ENCODE measurements at places on chromosomes 16 and 17.

DNA sequence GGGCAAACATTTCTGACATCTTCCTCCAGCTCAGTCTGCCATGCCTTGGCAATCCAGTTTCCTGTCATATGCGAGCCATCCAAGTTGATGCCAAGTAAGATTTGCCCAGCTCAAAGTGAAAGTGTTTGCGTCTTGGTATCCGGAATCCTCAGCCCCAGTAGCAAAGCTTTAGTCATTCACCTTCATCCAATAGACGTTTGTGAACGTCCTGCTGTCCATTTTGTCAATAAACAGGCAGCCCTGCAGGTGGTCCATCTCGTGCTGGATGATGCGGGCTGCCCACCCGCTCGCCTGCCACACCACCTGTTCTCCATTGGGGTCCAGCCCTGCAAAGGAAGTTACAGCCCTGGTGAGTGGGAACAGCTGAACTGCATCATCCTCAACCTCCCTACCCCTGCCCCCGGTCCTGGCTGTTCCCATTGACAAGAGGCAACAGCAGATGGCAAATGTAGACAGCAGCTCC is 1.5 kb downstream of the PDF start:
- no peak for DNase-seq

DNA sequence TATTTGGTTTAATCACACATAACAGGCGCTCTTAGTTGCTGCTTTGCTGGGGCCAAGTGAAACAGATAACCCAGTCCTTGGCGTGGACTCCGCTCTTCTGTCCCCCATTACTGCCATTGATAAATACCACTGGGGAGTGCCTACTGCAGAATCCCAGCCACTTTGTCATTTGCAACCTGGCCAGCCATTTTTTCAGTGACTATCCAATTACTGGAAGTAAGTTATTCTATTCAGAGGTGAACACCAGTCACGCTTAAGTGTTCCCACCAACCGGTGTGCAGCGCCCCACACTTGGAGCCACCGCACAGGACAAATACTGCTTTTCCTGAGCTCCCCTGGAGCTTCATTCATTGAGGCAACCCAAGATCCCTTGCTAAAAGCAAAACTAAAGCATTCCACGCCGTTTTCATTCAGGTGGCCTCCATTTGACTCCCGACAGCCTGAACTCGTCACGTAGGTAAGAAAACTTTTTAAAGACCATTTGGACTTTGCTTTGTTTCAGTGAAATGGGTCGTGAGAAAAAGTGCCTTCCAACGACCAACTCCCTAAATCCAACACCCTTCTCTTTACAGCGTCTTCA is 1.8 kb downstream of the USP7 start:
- no peak for DNase-seq

DNA sequence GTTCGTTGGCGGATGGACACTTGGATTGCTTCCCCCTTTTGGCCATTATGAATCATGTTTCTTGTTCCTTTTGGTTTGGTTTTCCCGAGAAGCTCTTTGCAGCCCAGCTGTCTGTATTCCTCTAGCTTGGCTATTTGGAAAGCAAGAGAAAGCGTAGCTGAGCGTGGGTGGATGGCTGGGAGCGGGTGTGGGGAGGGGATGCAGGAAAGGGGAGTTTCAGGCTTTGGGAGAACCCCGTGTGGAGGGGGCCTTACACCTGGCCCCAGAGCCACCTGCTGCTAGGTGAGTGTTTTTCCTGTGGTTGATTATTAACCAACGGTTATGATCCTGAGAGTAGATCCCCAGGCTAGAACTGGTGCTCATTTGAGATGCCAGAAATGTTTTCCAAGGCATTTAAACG is 103.7 kb downstream of the RAP1GAP2 start:
- no peak for DNase-seq

- no peak for DNase-seq
These were observed 38.8 kb upstream of the BHLHA9 start for GRCh38 chr17:1231456-1231855.

DNA sequence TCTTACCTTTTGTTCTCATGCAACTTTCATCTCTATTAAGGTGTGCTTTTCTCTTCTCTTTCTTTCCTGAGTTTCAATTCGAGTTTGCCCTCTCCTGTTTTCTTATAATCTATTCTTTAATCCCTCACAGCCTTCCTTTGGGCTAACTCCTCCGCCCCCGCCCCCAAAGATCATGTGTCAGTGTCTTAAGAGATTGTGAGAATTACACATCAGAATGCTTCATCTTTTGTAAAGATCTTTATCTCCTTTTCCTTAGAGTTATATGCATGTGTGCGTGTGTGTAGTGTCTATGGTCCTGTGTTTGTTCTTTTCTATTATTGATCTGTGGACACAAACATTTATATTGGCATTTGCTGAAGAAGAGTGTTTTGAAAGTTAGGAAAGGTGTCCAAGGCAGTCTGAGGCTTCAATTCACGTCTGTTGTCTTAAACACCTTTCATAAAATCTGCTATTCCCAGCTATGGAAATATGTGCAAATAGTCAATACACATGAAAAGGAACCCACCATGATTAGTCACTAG is 6.1 kb upstream of the ALDH3A2 start:
- no peak for DNase-seq

- peak; percentile 3 for DNase-seq
These were observed 698 bp downstream of the UBE2G1 start for GRCh38 chr17:4365628-4366326.

- no peak for DNase-seq
These were observed 553 bp upstream of the RAB11FIP4 start for GRCh38 chr17:31390748-31391495.

- no peak for DNase-seq
These were observed 56.5 kb upstream of the CLEC18A start for GRCh38 chr16:69894676-69895075.

GRCh38 chr17:14334919-14335318 is 34.0 kb downstream of the HS3ST3B1 start:
- DNase-seq = no peak

DNA sequence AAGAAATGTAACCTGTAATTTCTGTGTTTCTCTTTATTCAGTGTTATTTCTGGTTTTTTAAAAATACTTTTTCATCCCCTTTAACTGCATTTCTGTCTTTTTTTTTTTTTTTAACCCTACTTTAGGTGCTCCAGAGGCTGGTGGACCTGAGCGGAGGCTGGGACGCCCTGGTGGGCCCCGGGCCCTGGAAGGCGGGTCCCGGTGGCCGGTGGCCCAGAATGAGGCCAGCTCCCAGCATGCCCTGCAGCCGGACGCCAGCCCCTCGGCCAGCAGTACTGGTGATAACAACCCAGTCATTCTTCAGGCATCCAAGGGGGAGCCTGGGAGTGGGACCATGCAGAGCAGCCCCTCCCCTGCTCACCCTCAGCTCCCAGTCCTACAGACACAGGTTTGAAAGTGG is 1.5 kb downstream of the SRCAP start:
- no peak for DNase-seq

DNA sequence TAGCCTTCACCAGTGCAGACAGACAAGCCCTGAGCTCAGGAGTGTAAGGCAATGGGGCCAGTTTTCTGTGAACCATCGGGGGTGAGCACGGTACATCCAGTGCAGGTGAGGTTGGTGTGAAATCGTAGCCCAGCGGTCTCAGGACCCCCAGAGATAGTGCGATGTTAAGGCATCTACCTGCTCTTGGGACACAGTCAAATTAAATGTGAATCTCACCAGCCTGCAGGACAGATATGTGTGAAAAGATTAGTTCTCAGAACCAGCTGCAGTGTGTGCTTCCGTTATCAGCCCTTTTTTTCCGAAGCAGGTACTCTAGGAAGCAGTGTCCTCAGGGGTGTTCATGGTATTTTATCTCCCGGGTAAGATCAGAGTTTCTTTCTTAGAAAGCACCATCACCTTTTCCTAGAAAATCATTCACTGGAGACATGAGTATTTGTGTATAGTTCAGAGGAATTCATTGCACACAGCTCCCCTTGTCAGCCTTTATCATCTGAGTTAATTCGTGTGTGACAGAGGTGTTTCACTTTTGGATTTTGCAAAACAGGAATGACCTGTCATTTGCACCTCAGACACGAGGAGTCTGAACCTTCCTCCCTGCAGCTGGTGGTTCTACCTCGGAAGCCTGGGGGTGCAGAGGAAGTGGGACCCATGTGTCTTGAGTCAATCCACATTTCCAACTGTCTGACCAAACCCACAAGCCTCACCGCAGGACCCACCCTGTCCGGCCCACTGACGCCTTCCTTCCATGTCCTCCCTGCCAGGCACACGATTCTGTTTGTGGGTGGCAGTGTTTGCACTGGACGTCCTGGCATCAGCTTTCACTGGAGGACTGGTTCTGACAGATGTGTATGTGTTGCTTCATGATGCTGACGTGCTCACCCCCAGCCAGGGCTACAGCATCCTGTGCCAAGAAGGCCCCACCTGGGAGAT is 107.8 kb downstream of the CLEC16A start:
- peak; percentile 9 for DNase-seq

GRCh38 chr17:55720919-55721836 is 1.5 kb downstream of the TMEM100 start:
- DNase-seq = no peak

DNA sequence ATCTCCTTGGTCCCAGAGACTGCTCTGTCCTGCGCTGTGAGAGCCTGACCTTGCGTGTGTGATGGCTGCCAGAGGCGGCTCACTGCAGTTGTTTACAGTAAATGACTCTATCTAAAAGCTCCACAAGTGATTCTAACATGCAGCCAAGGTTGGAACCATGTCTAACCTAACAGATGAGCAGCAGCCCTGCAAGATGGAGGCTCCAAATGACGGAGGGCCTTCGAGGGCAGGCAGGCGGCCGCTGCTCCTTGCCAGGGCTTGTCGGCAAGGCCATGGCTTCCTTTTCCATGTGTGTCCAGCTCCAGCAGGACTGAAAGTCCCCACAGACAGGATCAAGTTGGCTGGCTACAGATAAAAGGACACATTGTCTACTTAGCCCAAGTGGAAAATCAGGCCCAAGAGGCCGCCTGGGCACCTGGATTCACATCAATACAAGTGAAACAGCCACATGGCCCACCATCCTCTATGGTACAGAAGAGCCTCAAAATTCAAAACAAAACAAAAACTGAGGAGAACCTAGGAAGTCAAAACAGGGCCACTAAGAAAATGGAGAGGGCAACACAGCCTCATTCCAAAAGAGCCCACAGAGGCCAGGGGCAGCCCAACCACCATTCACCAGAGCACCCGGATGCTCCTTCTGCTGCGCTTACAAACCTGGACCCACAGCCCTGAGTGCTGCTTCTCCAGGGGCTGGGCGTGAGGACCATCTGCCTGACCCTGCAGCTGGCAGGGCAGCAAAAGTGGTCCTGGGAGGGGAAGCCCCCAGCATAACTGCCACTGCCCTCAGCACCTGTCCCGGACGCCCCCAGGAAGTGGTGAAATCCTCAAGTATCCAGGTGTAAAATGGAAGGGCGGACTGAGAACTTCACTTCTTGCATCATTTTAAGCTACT is 65.0 kb downstream of the AMFR start:
- DNase-seq = no peak

- no peak for DNase-seq
These were observed 70.4 kb downstream of the IL21R start for GRCh38 chr16:27472091-27473020.

DNA sequence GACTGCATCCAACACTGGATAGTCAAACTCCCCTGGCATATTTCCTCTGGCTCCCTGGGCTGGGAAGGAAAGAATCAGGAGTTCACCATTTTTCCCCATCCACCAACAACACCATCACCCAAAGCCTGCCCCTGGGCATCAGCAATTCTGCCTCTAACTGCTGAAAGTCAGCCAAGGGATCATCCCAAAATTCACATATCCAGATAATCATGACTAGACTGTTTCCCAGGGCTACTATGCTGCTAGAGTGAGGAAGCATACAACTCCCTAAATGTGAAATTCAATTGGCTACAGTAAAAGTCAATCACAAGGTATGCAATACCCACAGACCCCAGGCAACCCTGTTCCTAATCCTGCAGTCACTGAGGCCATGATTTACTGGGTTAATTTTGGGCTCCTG is 230.6 kb downstream of the C16orf95 start:
- no peak for DNase-seq

GRCh38 chr17:61813211-61813610 is 50.1 kb downstream of the BRIP1 start:
- no peak for DNase-seq

DNA sequence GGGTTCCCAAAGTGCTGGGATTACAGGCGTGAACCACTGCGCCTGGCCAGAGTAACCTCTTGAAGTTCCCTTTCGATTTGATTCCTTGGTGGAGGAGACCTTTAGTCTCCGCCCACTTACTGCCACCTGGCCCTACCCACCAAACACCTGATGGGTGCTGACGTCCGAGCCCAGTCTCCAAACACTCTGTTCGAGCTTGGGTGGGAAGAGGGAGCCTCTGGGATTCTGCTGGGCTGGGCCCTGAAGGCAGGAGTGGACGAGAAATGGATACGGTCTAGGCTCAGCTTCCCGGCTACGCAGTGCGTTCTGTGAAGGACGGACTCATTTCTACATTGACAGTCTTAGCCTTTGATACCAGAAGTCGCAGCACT is 870 bp upstream of the ITGA3 start:
- no peak for DNase-seq

GRCh38 chr16:53043986-53044601 is 8.6 kb downstream of the CHD9NB start:
- DNase-seq = no peak

GRCh38 chr16:56478281-56479049 is 27.1 kb downstream of the OGFOD1 start:
- DNase-seq = no peak

DNA sequence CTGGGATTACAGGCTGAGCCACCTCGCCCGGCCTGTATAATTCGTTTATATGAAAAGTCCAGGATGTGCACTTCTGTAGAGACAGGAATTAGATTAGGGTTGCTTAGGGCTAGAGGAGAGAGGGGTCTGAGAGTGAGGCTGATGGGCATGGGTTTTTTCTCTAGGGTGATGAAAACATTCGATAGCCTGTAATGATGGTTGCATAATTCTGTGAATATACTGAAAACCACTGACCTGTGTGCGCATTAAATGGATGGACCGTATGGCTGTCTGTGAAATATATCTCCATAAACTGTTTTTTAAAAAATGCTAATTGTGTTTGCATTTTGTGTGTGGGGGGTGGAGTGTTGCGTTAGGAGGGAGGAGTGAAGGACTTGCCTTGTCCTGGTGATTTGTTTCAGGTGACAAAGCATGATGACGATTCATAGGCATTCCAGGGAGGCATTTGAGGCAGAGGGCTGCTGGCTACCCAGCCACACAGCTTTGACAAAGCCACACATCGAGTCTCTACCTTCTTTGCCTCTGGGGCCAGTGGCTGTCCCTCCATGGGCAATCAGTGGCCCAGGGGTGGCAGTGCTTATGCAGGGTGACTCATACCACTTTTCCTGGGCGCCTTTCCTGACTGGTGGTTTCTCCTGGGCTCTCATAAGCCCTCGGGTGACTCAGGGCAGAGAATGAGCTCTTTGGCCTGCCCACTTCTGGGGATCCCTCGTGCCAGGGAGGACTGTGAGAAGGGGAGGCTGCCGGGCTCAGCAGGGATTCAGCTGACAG is 148.5 kb upstream of the WSCD1 start:
- DNase-seq = no peak

Data from stimulated activated CD8-positive, alpha-beta memory T cell treated with anti-CD3 and anti-CD28 coated beads, Interleukin-4, amount 100 ng/mL, for 1 hour (primary cell).